ENCODE measurements at places on chromosomes 6 and 20. TPM values are rescaled to one million over a fixed set of nuclear protein-coding genes. Genes with fewer than 3 reads are reported as not detected.

DNA sequence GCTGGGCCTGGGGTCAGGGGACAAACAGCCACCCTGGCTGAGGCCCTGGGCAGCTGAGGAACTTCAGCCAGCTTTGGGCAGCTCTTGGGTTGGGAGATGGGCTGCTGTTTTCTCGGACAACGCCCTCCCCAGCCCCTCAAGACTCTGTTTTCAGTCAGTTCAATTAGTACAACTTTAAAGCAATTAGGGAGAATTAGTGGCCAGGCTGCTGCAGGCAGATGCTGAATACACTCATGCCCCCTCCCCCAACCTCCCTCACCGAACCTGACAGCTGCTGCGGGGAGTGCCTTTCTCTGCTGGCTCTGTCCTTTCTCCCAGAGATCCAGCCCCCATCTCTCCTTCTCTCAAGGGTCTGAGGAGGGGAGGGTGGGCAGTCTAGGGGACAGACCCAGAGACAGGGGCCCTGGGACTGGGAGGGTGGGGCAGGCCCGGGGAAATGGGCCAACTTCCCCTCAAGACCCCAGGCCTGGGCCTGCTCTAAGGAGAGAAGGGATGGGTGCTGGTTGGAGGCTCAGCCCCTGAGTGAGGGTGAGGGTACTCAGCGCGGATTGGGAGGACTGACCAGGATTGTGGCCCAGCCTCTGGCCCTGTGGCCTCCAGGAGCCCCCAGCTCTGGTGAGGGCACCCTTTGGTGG, 17.8 kb upstream of the MYT1 start:
- no peak for DNase-seq

Gene PRPH2
- total RNA-seq: 0.48 TPM

- DNase-seq: no peak
These were observed 60.5 kb downstream of the EDN1 start for GRCh38 chr6:12350644-12351170.

DNA sequence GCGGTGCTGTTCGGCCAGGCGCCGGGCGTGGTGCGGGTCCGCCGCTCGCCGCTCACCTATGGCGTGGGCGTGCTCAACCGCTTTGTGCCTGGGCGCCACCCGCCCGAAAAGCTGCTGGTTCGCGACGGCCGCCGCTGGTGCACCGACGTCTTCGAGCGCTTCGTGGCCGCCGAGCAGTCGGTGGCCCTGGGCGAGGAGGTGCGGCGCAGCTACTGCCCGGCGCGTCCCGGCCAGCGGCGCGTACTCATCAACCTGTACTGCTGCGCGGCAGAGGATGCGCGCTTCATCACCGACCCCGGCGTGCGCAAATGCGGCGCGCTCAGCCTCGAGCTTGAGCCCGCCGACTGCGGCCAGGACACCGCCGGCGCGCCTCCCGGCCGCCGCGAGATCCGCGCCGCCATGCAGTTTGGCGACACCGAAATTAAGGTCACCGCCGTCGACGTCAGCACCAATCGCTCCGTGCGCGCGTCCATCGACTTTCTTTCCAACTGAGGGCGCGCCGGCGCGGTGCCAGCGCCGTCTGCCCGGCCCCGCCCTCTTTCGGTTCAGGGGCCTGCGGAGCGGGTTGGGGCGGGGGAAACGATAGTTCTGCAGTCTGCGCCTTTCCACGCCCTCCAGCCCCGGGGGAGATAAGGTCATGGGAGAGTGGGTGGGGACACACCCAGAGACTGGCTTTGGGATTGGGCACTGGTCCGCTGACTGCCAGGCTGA, 15.7 kb downstream of the ADISSP start:
- no peak for DNase-seq

- no peak for DNase-seq
These were observed 260.1 kb upstream of the STXBP5 start for GRCh38 chr6:146944077-146944476.

GRCh38 chr20:59193325-59193724, 29.7 kb downstream of the ZNF831 start:
- no peak for DNase-seq

DNA sequence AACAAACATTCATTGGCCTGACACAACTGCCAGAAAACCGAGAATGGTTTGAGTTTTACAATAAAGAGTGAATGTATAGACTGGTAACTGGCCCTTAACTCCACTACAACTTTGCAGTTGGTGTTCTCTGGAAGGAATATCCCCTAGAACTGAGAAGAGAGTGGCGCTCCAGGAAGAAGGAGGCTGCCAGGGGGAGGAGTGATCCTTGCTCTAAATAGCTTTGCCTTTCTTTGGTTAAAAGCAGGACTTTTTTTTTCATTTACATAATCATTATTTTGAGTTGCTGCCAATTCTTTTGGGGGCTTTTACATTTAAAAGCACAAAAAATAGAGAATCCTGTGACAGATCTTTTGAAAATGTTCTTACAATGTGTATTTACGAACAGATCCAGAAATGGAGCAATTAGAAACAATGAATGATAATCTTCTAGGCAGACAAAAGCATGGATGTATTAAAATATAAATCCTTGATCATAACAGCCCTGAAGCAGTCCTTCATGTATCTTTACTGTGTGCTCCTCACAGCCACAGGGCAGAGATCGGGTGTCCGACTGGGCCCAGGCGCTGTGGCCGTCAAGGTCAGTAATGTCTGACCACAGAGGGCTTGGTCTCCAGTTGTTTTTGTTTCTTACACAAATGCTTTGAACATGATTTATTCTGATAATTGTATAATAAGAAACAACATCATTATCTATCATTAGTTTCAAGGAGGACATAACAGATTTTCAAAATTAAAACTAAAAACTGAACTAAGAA, 612.2 kb downstream of the HDGFL1 start:
- no peak for DNase-seq

DNA sequence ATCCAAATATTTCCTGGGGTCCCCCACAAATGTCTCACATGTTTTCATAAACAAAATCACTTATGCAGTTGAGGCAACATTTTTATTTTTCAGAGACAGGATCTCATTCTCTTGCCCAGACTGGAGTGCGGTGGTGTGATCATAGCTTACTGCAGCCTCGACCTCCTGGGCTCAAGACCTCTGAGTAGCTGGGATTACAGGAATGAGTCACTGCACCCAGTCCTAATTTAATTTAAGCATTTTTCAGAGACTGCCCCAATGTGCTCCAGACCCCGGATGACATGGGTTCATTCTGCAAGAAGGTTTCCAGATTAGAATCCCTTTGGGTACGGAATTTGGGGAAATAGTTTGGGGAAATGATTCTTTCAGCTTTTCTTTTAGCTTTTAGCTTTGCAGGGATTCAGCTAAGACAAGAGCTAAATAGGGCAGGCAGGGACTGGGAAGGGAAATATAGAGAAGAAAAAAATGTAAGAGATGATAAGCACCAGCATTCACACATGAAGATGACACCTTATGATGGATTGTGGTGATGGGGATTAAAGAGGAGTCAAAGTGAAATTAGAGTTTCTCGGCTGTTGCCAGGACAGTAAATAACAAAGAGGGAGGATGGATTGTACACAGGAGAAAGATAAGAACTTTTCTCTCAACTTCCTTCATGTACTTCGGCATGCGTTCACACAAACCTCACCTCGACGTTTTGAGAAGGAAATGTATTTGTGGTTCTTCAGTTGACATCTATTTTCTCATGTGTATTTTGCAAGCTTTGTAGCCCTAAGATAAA, 169.4 kb upstream of the TAB2 start:
- no peak for DNase-seq

GRCh38 chr20:44433751-44434538, 41.7 kb upstream of the TTPAL start:
- DNase-seq: no peak

Gene OGFR
- total RNA-seq: 35.1 TPM

Gene PROKR2
- total RNA-seq: not detected

- no peak for DNase-seq
These were observed 167.7 kb downstream of the DOK5 start for GRCh38 chr20:54642864-54643667.

All from endothelial cell of umbilical vein (primary cell).